ENCODE measurements at places on chromosomes 2 and 18.

DNA sequence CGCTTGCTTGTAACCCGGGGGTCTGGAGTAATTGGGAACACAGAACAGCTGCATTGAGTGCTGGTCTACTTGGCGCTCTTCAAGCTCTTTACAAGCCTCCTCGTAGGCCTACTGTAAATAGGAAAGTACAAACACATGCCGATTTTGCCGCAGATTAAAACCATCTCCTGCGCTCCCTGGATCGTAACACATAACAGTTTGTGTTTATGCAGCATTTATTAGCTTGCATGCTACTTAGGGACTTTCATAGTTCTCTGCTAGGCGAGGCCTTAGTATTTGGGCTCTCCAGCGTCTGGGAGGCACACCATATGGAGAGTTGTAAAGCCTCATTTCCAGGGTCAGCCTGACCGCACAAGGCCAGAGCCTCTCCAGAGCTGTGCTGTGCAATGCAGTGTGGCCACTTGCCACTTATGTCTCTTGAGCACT lies 84.0 kb upstream of the HAAO start:
- no peak for DNase-seq

GRCh38 chr18:22683196-22683676 lies 249.9 kb upstream of the RBBP8 start:
- DNase-seq = no peak

- no peak for DNase-seq
Observed at GRCh38 chr18:9032519-9032918, 70.0 kb upstream of the NDUFV2 start.

DNA sequence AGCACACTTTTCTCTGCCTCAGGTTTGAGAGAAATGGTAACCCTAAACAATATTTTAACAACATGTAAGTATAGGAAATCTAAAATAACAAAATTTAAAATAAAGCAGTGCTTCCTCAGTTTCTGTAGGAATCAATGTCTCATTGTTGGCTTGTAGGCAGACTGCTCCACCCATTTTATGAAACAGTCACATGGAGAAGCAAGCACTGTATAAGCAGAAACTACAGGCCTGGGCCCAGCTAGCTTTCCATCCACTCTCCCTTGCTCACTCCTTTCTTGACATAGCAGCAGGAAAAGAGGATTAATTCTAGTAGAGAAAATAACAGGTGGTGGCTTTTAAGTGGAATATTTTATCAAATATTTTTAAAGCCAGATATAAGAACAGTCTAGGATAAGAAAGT lies 97.2 kb downstream of the PLEKHM3 start:
- DNase-seq = no peak

GRCh38 chr2:239600001-239600593 lies 199.3 kb upstream of the HDAC4 start:
- no peak for DNase-seq

- DNase-seq = peak; percentile 21
Observed at GRCh38 chr18:31197676-31198075, 35.0 kb upstream of the DSC1 start.

GRCh38 chr2:161241894-161242293 lies 66.3 kb upstream of the PSMD14 start:
- no peak for DNase-seq

Data from MM.1S (cell line).